ENCODE measurements at places on chromosomes 5 and 9.

- no peak for DNase-seq
These were observed 144.3 kb upstream of the WWC1 start for GRCh38 chr5:168147106-168147505.

DNA sequence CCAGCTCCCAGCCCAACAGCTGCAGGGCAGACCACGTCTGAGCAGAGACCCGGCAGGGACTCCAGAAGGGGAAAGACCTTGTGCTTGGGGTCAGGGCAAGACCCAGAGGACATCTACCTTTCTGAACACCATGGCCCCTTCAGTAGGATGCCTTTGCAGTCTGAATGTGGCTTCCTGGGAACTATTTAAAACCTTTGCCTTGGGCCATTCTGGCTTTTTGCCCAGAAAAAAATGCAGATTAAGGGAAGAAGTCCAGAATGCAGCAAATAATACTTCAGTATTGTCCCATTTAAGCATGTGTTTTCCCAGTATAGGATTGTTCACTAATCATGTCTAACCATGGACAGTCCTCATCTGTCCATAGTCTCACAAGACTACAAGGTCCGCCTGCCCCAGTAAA lies 67.5 kb upstream of the ERCC6L2 start:
- DNase-seq, result no peak

DNA sequence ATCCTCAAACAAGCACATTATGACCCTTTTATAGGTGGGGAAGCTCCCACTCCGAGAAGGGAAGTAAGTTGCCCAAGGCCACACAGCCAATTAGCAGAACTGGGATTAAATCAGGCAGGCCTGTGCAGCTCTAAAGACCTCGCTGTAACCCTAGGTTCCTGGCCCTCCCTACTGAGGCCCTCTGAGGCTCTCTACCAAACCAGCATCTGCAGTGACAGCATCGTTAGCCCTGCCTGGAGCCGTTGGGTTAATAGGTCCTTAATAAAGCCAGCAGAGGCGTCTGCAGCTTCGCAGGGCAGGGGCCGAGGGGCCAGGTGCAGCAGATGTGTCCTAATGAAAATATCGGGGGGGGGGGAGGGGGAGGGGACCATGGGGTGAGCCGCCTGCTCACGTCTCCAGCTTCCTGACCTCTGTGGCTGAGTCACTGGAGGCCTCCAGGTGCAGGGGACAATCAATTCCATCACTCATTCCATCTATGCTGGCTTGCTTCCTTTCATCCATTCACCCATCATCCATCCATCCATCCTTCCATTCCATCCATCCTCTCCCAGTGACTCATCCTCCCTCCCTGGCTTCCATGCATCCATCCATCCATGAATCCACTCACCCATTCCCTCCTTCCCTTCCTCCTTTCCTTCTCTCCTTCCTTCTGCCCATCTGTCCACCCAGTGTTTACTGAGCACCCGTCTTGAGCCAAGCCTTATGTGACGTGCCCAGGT lies 203.9 kb downstream of the C9orf50 start:
- peak; percentile 58 for DNase-seq

DNA sequence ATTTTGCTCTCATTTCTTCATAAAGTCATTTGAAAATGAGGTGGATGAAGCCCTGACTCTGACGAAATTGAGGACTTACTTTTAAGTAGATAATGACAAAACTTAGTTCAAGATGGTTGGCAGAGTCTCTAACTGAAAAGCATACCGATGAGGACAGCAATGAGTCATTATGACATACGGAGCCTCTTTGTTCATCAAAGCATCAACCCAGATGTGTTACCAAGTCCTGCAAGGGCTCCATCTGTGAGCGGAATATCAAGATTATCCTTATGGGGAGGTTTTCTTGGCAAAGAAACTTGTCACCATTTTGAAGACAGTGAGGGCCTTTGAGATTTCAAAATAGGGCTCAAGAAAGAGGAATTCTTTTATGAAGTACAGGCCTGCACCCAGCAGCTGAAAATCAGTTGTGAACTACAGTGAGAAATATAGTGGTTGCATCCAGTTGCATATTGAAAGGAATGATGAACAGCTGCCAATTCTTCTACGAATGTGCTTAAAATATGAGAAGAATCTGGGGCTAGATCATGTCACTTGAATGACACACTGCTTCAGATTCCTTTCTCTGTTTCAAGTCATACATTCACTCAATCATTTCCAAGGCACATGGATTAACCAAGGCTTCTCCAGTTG lies 86.6 kb upstream of the SLC24A2 start:
- peak; percentile 10 for DNase-seq

DNA sequence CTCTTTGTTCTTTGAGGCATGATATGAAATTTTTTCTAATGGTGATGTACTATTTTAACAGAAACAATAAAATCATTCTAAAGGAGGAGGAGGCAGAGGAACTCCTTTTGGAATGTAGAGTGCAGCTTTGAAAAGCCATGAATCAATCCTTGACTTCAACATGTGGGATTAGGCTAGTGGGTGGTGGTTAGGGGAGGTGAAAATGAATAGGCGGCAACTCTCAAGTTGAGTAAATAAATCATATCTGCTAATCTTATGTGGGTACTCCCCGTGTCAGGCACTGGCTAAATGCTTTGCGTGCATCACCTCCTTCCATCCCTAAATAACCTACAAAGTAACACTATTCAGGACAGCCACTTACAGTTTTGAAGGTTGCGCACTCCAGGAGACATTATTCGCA lies 35.1 kb downstream of the FAM81B start:
- no peak for DNase-seq

- DNase-seq, result peak; percentile 95
These were observed 20.4 kb upstream of the RPS14 start for GRCh38 chr5:150469718-150470469.

- DNase-seq, result no peak
These were observed 122.7 kb downstream of the ST8SIA4 start for GRCh38 chr5:100780376-100780870.

DNA sequence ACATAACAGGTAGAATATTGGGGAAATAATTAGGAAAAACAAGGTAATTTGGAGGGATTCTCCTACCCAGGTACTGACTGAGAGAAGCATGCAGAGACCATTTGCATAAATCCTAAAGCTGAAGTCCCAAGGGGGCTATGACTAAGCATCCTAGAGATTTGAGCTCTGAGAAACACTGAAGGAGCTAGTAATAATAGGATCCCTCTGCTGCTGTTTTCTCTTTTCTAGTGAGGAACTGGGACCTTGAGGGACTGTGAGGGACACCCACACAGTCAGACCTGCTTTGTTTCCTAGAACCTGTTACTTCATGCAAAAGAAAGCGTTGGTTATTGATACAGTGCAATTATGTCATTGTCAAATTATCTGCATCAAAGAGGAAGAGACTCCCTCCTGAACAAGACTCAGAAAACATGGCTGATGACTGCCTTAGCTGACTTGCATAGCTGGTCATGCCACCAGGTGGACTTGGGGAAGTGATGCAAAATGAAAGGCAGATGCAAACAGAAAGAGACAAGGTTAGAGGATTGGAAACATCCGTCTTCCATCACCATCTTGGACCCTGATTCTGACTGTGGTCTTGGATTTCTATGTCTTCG lies 335.4 kb downstream of the NTRK2 start:
- DNase-seq, result no peak

GRCh38 chr5:103546858-103547257 lies 15.7 kb downstream of the NUDT12 start:
- DNase-seq, result no peak

- no peak for DNase-seq
These were observed 408.0 kb upstream of the DMAC1 start for GRCh38 chr9:8207596-8207995.

GRCh38 chr9:8871796-8872445 lies 1072.3 kb upstream of the DMAC1 start:
- no peak for DNase-seq

Data from kidney glomerular epithelial cell (primary cell).